ENCODE measurements at places on chromosomes 2 and 18.
A peak's percentile ranks its signal among the peaks of the same experiment; 100 is the strongest.

DNA sequence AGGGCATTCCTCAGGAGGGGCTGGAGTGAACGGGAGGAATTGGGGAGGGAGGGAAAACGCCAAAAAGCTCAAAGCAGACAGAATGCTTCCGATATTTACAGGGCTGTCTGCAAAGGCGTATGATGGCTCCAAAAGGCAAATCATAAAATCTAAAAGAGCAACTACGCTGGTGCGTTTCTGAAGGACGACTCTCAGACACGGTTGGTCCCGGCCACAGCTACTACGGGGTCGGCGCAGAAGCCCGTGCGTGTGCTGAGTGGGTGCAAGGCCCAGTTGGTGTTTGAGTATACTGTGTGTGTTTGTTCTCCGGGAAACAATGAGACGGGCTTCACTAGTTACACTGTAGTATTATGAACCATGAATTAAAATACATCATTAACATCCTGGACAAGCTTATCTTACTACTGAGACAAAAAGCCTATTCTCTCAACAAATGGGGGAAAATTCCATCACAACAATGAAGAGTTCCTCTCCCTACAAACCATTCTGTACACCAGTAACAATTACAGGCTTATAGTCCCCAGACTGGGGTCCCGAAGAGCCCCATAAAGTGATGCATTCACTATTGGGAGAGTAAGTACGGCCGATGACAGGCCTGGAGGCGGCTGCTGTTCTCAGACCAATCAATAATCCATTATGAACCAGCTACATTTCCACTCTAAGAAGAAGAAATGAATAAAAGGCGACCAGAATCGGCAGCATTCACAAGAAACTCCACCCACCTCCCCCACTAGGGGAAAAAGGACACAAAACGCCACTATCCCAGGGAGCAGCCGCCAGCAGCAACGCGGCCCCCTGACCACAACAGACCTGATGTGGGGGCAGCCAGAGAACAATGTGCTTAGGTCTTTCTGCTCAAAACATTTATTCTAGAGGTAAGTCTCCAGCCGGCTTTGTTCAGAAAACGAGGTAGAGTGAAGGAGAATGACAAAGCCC lies 43.4 kb downstream of the ZNF516 start:
- H3K27me3 ChIP-seq: no peaks in the 10 kb centered on the region
- peak overlapping the region; percentile 83 for H3K27ac ChIP-seq
- DNase-seq: peak; percentile 47
- H3K4me1 ChIP-seq: peaks cover 74% of the 10 kb centered on the region
- H3K36me3 ChIP-seq: no peaks in the 10 kb centered on the region

- H3K27ac ChIP-seq: no peak overlapping the region
- DNase-seq: no peak
- H3K4me1 ChIP-seq: no peaks in the 10 kb centered on the region
- no peaks in the 10 kb centered on the region for H3K27me3 ChIP-seq
- H3K36me3 ChIP-seq: no peaks in the 10 kb centered on the region
Measured at GRCh38 chr2:67669168-67669567, 272.0 kb downstream of the ETAA1 start.

DNA sequence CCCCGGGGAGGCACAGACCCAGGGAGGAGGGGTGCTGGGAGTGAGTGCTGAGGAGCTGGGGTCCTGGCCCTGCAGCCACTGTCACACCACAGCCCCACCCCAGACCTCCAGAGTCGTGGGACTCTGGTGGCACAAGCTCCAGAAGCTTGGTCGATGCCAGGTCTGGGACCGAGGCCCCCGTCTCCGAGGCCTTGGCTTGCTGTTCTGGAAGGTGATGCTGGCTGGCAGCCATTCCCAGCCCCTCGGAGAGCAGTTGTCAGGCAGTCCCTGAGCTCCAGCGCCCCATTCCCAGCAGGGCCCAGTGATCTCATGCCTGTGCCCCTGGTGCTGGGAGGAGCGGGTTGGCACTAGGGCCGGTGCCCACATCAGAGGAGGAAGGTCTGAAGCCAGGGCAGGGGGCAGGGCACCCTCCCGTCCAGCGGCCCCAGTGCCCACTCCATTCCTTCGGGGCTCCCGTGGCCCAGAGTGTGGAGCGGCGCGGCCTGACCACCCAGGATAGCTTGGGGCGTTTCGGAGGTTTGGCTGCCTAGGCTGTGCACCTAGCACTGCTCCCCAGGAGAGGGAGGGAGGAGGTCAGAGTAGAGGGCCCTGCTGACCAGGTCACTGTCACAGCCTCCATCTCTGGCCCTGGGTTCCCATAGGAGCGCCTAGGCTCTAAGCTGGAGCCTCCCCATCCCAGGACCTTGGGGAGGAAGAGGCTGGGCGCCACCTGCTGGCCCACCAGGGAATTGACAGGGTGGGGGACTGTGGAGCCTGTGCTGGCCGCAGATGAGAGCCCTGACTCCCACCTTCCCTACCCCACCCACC lies 16.8 kb upstream of the ALPI start:
- no peak overlapping the region for H3K4me3 ChIP-seq
- no peaks in the 10 kb centered on the region for H3K36me3 ChIP-seq
- peak; percentile 19 for DNase-seq

- no peak for DNase-seq
- H3K36me3 ChIP-seq: no peaks in the 10 kb centered on the region
- H3K4me1 ChIP-seq: no peaks in the 10 kb centered on the region
- no peak overlapping the region for H3K27ac ChIP-seq
- no peak overlapping the region for H3K4me3 ChIP-seq
- H3K27me3 ChIP-seq: no peaks in the 10 kb centered on the region
Measured at GRCh38 chr2:44708661-44709000, 232.9 kb upstream of the SIX3 start.

DNA sequence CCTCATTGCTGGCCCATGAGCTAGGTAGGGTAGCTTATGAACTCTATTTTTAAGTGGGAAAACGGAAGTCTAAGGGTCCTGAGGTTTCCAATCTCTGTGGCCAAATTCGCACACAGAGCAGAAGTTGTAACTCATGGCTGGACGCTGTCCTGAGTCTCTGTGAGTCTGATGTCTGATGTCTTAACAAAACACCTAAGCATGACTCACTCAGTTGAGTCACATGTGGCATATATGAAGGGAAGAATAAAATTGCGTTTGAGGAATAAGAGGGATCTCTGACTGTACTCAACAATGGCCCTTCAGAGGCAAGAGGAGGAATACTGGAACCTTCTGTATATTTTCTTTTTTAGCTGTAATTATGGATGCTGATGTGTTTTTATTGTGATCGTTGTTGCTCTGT lies 569.7 kb downstream of the RIT2 start:
- H3K27ac ChIP-seq: no peak overlapping the region
- no peaks in the 10 kb centered on the region for H3K27me3 ChIP-seq
- no peaks in the 10 kb centered on the region for H3K36me3 ChIP-seq
- no peak for DNase-seq
- H3K4me1 ChIP-seq: no peaks in the 10 kb centered on the region
- no peak overlapping the region for H3K4me3 ChIP-seq

DNA sequence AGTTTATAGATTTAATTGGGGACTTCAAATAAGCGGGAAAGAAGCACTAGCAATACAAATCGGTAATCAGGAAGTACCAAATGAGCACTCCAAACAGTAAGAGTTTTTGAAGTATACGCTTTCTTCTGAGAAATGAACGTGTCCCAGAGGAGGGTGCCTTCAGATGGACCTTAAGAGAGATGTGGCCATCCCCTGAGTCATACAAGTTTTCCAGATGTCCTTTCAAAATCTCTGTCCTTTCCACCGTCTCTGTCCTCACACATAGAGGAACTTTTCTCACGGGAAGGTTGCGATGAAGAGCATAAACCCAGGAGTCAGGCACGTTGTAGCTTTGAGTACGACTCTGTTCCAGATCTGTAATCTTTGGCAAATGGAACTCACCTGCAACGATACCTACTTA lies 1.7 kb upstream of the SMAD2 start:
- H3K27ac ChIP-seq: peak overlapping the region; percentile 98

- no peak for DNase-seq
- H3K36me3 ChIP-seq: no peaks in the 10 kb centered on the region
- H3K27me3 ChIP-seq: no peaks in the 10 kb centered on the region
- no peaks in the 10 kb centered on the region for H3K4me1 ChIP-seq
- H3K4me3 ChIP-seq: no peak overlapping the region
Measured at GRCh38 chr2:221958224-221958623, 340.6 kb downstream of the PAX3 start.

- H3K27me3 ChIP-seq: no peaks in the 10 kb centered on the region
- H3K36me3 ChIP-seq: no peaks in the 10 kb centered on the region
- no peak for DNase-seq
- no peak overlapping the region for H3K4me3 ChIP-seq
Measured at GRCh38 chr2:48134704-48135103, 228.4 kb upstream of the FBXO11 start.

- H3K27ac ChIP-seq: peak overlapping the region; percentile 68
- no peaks in the 10 kb centered on the region for H3K36me3 ChIP-seq
- no peaks in the 10 kb centered on the region for H3K27me3 ChIP-seq
- H3K4me1 ChIP-seq: peaks cover 29% of the 10 kb centered on the region
- DNase-seq: no peak
Measured at GRCh38 chr2:101340141-101340551, 31.6 kb upstream of the RNF149 start.
